Stimulated activated CD8-positive, alpha-beta memory T cell treated with anti-CD3 and anti-CD28 coated beads, Interleukin-2, amount 100 ng/mL, for 48 hours (primary cell): ENCODE measurements at places on chromosomes 13 and 19.

- DNase-seq, result no peak
These were observed 695 bp downstream of the ICAM1 start for GRCh38 chr19:10271543-10272086.

DNA sequence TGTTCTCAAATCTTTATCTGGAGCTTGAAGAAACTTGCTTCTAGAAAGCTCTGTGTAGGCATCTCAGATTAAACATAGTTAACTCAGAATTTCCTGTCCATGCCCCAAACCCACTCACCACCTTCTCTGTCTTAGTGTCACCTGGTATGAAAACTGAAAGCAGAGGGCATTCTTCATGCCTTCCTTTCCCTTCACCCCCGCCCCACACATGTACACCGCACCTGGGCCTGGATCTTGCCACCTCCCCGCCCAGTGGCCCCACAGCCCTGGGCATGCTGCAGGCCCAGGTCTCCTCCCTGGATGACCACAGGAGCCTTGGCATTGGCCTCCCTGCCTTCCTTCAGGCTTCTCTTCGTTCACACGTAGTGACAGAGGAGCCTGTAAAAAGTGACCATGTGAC is 15.8 kb downstream of the CFAP97D2 start:
- no peak for DNase-seq

DNA sequence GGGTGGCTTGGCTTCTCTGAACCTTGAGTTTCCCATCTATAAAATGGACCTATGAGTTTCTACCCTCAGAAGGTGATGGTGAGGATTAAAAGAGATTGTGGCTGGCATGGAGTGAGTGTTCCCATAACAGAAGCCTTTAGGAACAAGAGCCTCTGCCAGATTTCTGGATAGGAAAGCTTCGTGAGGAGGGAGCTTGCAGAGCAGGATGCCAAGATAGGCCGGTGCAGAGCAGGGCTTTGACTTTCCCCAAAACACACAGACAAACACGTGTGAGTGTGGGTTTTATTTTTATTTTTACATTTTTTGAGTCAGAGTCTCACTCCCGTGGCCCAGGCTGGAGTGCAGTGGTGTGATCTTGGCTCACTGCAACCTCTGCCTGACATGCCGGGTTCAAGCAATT is 3.7 kb upstream of the CNN1 start:
- no peak for DNase-seq

DNA sequence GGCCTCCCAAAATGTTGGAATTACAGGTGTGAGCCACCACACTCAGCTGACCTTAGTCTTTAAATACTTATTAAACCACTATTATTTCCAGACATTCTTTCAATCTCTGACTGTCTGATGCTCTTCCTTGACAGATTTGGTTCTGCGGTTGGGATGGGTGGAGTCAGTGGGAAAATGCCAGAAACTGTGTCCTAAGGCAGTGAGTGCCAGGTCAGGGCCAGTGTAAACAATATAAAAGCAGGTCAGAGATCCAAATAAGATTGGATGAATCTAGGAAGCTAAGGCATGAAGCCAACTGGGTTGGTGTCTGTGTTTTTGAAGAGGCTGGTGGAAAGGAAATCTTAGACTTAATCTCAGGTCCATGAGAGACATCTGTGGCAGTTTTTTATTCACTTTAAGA is 74.7 kb downstream of the KLF5 start:
- no peak for DNase-seq

- no peak for DNase-seq
These were observed 75.4 kb upstream of the TRPC4 start for GRCh38 chr13:37944869-37945442.

GRCh38 chr19:35751839-35752745 is 3.7 kb downstream of the LIN37 start:
- no peak for DNase-seq

- DNase-seq, result no peak
These were observed at the start of gene SLC7A9 for GRCh38 chr19:32869369-32869965. Gene SLC7A9, minus strand, starts transcription at chr19:32869767. Its CDS starts 1,233 bp downstream, at chr19:32868534.

- no peak for DNase-seq
These were observed 27.8 kb downstream of the METTL21C start for GRCh38 chr13:102667023-102667422.

DNA sequence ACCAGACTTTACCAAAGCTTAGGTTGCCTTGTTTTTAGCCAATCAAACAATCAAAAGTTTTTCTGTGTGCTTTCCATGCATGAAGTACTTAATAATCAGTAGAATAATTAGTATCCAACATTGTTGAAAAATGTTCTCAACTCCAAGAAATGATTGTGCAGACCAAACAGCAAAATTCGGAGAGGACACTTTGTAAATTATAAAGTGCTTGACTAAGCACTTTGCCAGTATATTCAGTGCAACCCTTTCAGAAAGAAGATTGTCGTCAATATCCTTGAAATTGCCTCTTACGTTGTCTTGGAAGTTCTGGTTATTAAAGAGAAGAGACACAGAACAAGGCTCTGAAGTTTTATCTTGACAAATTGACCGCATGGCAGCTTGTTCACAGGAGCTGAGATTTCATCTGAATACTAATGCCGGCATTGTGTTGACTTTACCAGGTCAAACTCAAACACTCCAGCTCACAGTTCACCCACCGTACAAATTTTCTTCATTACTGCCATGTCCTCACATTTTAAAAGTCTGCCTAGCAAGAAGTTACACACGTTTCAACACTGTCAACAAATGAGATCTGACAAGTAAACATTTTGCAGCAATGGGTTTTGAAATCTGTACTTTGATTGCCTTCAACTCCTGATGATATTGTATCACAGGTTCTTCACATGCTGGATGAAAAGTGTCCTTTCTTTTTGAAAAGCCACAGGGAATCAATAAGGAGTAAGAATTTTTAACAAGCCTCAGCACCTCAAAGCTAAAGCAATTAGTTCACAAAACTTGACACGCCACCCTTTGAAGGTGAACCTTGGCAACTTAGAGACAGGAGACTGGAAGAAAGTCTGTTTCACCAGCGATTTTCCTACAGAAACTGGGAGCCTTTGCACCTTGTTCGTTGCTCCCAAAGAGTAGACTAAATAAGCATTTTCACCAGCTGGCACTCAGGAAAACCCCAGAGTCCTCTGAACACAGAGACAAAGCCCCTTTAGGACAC is 150.9 kb downstream of the RFC3 start:
- no peak for DNase-seq

GRCh38 chr13:114118086-114118485 is 14.3 kb downstream of the RASA3 start:
- DNase-seq, result no peak

DNA sequence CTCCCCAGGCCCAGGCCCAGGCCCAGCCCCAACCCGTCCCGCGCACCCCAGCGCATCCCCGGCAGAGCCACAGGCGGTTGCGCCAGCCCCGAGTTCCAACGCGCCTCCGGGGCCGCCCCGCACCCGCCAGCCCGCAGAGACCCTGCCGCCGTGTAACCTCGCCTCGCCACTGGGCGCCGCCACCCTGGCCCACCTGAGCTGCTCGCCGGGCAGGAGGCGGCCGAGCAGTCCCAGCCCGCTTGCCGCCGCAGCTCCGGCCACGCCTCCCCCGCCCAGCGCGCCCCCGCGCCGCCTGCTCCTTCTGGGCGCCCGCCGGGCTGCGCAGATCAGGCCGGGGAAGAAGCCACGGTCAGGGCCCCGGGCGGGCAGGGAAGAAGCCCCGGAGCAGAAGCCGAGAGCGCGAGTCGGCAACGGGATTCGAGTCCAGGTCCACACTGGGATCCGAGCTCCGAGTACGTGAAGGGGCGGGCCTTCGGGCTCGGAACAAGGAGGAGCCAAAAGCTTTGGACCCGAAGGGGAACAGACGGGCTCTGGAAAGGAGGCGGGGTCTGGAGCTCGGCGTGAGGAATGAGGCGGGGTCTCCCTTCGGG is at the start of gene MBOAT7:
MBOAT7 (minus strand) TSS at position 436 of the 590 bp plus-strand sequence. CDS start 1,072 bp downstream, outside the sequence.
- DNase-seq, result no peak

GRCh38 chr13:67275351-67275960 is 45.3 kb upstream of the PCDH9 start:
- no peak for DNase-seq

DNA sequence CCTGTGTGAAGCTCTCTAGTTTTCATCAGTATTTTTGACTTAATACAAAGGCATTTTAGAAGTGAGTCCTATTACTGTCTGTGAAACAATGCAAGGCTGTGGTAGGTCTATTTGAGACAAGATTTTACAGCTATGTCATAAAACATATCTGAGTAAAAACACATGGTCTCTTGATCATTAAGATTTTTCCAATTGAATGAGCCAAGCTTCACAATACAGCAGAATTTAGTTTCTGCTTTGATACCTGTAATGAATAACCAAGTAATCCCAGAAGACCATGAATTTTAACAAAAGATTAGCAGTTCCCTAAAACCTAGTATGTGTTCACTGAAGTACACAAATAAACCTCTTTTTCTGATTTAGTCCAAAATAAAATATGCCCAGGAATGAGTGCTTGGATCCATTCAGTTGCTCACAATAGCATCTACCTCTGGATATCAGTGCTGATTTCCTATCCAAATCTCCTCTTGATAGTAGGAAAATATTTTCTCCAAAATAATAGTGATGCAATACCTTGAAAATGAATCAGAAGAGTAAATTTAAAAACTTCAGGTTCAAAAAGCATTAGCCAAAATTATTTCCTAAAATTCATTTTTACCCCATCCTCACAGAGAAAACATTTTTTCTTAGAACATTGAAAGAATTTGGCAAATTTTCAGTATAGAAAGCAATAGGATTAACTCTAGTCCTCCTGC is 533.5 kb upstream of the SGCG start:
- no peak for DNase-seq

DNA sequence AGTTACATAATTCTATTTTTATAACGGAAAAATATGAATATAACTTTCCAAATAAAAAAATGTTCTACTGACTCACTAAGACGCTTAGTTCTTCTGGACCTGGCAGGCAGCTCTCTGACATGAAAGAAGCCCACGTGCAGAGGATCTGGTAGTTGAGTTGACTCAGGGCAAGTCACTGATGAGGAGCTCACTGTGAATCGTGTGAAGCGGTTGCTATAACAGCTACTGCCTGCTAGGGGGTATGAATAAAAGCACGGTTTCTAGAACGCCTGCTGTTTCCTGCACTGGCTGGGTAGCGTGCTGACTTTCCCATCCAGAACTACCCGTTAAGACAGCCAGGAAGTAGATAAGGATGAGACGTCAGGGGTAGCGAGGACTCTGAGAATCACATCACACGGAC is 54.7 kb upstream of the WASF3 start:
- DNase-seq, result peak; percentile 8

DNA sequence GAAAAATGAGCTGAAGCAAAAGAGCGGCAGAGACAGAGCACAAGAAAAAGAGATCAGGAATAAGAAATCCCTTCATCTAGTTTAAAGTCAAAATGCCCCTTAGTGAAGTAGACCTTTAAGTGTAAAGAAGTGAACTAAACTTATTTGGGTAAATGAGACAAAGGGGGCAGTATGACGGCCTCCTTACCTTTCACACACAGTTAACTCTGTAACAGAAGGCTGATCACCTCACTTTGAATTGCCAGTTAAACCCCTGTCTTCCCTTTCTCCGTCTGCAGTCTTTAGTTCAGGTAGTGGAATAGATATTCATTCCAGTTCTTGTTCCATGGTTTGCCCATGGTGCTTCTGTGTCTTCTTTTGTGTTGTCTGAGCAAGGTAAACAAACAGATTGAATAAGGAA is 1029.8 kb downstream of the DIAPH3 start:
- DNase-seq, result no peak

DNA sequence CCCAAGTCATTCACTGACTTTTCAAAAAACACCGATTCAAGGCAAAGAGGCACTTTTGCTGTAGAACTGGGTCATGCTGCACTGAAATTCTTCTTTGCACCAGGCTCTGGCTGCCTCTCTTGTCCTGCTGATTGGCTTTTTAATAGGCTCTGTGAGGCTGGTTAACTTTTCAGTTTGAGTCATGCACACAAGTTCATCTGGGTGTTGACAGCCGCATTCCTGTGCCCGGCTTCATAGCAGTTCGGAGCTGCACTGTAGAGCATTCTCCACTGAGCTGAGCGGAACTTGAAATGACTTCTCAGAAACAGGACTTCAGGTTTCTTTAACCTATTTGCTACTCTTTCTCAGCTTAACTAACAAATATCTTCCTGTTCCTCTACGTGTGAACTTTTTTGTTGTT is 978.3 kb downstream of the UQCRFS1 start:
- no peak for DNase-seq

- no peak for DNase-seq
These were observed 6.1 kb downstream of the STK11 start for GRCh38 chr19:1211494-1212234.

DNA sequence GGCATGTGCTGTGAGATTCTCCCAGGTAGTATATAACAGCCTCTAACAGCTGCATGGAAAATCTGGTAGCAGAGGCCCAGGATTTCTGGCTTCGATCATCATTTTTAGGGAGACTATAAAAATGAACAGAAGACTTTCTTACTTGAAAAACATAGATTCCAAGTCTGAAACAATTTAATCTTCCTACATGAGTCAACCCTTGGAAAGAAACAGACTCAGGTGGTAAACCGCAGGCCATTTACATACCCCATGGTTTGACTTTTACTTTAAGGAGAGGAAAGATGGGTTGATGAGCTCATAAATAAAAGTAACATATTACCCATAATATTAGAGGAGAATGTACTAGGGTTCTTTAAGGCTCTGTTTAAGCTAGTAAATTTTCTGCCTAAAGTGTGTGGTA is 121.6 kb downstream of the CYSLTR2 start:
- DNase-seq, result no peak

DNA sequence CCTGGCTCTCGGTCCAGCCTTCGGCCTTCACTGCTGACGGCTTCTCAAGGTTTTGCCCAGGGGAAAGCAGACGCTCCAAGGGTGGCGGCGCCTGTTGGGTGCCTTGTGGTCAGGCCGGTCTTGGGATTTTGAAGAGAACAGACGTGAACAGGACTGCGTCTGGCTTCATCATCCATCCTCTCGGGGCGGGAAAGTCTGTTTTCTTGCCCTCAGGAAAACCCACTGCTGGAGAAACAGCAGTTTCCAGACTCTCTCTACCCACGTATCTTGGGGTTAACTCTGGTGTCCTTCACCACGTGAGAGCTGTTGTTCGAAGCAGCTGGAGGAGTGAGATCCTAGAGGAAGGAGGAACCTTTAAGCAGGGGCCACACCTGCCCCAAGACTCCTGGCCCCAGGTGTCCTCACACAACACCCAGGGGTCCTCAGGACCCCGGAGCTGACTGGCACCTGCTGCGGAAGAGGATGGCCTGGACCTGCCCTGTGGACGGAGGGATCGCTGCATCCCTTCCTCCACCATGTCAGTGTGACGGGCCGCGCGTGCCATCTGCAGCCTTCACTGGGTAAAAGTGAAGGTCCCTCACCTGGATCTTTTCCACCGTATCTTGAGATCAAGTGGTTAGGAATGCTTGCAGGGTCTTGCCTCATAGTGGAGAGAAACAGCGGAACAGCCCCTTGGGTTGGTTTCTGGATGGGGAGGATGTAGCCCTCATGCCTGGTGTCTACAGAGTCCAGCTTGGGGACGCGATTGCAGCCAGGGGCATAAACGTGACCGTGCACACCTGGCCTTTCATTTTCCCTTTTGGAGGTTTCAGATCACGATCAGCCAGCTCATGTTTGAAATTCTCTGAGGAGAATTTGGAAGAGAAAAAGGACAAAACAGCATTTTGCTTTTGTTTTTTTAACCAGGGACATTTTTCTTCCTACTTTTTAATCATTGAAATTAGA is 69.5 kb upstream of the MCF2L start:
- DNase-seq, result no peak
